ENCODE measurements at places on chromosomes 1 and 21. TPM values are rescaled to one million over a fixed set of nuclear protein-coding genes. Genes with fewer than 3 reads are reported as not detected.

SYTL1 gene
- 2.4 TPM for total RNA-seq

- H3K27me3 ChIP-seq, result no peaks in the 10 kb centered on the region
- peak overlapping the region; percentile 88 for H3K4me3 ChIP-seq
- H3K4me1 ChIP-seq, result peaks cover 3% of the 10 kb centered on the region
- no peak for DNase-seq
- H3K36me3 ChIP-seq, result no peaks in the 10 kb centered on the region
Observed at GRCh38 chr1:166876540-166876838, 425 bp upstream of the TADA1 start.

GRCh38 chr21:43361493-43362296 lies 65.2 kb downstream of the SIK1 start:
- DNase-seq, result no peak
- no peaks in the 10 kb centered on the region for H3K27me3 ChIP-seq
- H3K36me3 ChIP-seq, result no peaks in the 10 kb centered on the region
- H3K4me3 ChIP-seq, result no peak overlapping the region
- no peak overlapping the region for H3K27ac ChIP-seq

- no peaks in the 10 kb centered on the region for H3K27me3 ChIP-seq
- H3K36me3 ChIP-seq, result peaks cover 6% of the 10 kb centered on the region
- H3K4me3 ChIP-seq, result no peak overlapping the region
- H3K27ac ChIP-seq, result no peak overlapping the region
Observed at GRCh38 chr1:100034470-100034869, 64.7 kb downstream of the SLC35A3 start.

- H3K27ac ChIP-seq, result no peak overlapping the region
- H3K4me1 ChIP-seq, result peaks cover 14% of the 10 kb centered on the region
- DNase-seq, result no peak
- H3K4me3 ChIP-seq, result no peak overlapping the region
Observed at GRCh38 chr1:113452921-113453770, 62.8 kb downstream of the MAGI3 start.

Measured in Panc1 (cell line).